ENCODE measurements at places on chromosomes 3 and 15.

- peak; percentile 62 for DNase-seq
These were observed 10.7 kb upstream of the ZXDC start for GRCh38 chr3:126486360-126486847.

DNA sequence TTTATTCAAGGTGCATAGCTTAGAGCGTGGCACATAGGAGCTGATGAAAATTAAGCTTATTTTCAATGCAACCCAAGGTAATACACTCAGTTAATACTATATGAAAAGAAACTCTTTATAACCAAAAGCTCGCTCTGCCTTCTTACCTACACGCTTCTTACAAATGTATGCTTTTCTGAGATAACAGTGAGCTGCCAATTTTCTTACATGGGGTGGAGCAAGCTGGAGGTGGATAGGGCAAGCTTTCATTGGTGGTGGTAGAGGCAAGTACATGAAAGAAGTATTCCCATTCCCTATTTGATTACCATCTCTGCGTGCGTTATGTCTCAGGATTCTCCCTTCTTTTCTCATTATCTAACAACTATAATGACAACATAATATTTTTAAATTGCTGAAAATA is 8.9 kb downstream of the DZIP3 start:
- DNase-seq: no peak

DNA sequence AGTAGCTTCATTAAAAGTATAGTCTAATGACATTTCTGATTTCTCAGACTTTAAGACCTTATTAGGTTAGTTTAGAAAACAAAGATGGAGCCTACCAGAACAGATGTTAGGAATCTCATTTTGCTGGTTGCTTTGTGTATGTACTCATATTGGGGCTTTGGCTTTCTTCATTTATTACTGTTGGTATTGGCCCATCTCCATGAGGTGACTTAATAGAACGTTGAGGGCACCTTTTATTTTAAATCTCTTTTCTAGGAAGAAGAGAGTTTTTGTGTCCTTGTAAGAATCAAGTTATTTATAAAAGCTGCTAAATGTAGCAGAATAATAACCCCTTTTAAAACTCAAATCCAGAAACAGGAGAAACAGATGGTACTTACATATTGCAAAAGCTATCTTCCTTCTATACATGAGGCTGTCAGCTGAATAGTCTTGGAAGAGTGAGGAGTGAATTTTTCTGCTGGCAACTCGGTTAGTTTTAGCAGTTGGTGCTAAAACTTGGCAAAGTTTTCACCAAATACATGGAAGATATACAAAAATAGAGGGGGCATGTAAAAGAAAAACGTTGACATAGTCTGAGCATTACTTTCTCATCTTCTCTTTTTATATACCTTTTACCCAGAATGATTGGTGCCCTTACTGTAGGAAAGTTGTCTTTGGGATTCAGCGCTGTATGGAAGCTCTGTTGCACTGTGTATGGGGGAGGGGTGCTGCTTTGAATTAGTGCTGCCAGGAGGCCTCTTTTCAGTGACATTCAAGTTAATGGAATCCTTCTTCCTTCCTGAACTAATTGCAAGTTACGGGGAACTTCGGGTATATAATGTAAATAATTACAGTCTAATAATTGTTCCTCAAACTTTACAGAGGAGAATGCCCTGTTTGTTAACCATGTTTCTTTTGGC is 35.8 kb downstream of the CTNNB1 start:
- DNase-seq: no peak

- peak; percentile 16 for DNase-seq
These were observed 1.5 kb downstream of the MYL3 start for GRCh38 chr3:46861605-46862368.

DNA sequence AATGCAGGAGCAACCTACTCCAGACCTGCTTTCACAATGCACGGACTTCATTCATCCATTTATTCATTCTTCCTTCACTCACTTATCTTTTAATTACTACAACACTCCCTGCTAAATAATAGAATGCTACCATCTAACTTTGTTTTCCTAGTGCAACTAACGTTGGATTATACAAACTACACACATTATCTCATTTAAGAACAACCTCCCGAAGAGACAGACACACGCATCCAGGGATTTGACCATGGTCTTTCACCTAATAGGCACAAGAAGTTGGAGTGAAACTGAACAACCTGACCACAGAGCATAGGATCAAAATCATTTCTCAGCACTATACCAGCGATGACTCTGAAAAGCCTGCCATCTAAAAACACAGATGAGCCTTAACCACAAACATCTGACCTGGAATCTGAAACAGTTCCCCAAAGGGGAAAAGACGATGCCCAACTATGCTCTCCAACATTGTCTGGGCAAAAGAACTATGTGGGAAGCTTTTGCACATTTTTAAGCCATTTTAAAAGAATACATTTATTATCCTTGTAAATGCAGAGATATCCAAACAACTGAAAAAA is 21.0 kb downstream of the ZNF385D start:
- DNase-seq: no peak

DNA sequence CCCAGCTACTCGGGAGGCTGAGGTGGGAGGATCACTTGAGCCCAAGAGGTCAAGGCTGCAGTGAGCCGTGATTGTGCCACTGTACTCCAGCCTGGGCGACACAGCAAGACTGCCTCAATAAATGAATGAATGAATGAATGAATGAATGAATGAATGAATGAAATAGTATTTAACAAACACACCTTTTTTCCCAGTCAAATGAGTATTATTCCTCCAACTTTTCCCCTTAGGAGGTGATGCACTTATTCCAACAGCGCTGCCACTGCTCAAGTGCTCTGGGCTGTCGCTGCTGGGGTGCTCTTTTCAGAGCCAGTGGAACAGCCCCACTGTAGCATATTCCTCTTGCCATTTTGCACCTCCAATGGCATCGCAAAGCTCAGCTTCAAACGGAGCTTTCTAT is 66.8 kb upstream of the RAD18 start:
- DNase-seq: no peak

GRCh38 chr3:13213911-13214846 is 140.9 kb upstream of the IQSEC1 start:
- DNase-seq: no peak

- DNase-seq: no peak
These were observed 15.7 kb upstream of the LRRC58 start for GRCh38 chr3:120364821-120365220.

- peak; percentile 63 for DNase-seq
These were observed 42.9 kb upstream of the RPL32 start for GRCh38 chr3:12884186-12884680.

DNA sequence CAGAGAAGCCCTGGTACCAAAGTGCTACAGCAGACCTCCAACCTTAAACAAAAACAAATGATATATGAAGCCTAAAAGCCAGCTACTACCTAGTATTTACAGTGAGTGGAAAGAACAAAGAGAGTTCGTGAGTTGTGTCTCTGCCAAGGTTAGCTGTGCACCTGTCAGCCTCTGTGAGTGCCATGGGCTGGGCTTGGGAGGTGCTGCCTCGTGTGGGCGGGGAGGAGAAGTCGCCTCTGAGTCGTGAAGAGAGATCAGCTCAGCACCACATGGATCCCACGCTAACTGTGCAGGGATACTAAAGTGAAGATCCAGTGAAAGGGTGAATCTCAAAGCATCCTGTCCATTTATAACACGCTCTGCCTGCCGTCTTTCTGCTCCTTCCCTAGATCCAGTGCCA is 101.9 kb downstream of the CHDH start:
- no peak for DNase-seq

GRCh38 chr3:37853691-37854413 is 7.8 kb upstream of the CTDSPL start:
- no peak for DNase-seq

GRCh38 chr3:33488246-33488645 is 48.0 kb upstream of the UBP1 start:
- no peak for DNase-seq

GRCh38 chr3:45683417-45684326 is 5.5 kb upstream of the SACM1L start:
- DNase-seq: no peak

GRCh38 chr3:48429960-48430707 is at the start of gene PLXNB1:
Gene PLXNB1 (minus strand): TSS chr3:48430086. CDS start chr3:48424611, 5,475 bp downstream.
- peak; percentile 64 for DNase-seq

GRCh38 chr3:68090571-68090970 is 436.2 kb upstream of the SUCLG2 start:
- DNase-seq: no peak

DNA sequence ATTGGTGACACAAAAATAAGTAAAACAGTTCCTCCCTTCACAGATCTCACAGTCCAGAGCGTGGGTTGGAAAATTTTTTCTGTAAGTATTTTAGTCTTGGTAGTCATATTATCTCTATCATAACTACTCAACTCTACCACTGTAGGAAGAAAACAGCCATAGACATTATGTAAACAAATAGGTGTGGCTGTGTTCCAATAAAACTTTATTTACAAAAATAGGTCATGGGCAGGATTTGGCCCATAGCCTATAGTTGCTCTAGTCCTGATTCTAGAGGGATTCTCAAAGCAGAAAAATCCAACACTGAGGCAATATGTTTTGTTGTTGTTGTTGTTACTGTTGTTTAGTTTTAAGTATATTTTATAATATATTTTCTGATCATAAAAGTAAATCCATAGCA is 206.1 kb upstream of the GADL1 start:
- DNase-seq: no peak

- no peak for DNase-seq
These were observed 198.2 kb upstream of the UBE2E2 start for GRCh38 chr3:23004971-23005370.

DNA sequence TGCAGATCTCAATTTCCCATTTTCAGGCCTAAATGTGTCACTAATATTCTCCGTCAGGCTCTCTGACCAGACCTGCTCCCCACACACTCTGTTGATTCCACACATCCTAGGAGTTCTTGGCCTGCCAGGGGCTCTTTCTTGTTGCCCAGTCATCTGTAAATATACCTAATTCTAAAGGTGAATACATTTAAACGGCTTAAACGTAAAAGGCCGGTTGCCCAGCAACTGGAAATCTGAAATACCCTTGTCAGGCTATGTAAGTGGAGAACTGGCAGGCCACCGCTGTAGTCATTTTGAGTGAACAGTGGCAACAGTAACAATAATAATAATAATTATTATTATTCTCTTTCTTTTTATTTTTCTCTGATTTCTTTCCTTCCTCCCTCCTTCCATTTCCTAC is 302.7 kb downstream of the AGBL1 start:
- no peak for DNase-seq

GRCh38 chr15:69265347-69265955 is 33.3 kb upstream of the PAQR5 start:
- no peak for DNase-seq

GRCh38 chr15:83555383-83555782 is 98.5 kb upstream of the ADAMTSL3 start:
- no peak for DNase-seq

- DNase-seq: peak; percentile 71
These were observed 72.1 kb downstream of the LRIG1 start for GRCh38 chr3:66428733-66429132.

GRCh38 chr3:120114376-120114775 is 20.1 kb upstream of the GSK3B start:
- DNase-seq: no peak

GRCh38 chr3:147989344-147989743 is 580.2 kb downstream of the ZIC1 start:
- no peak for DNase-seq

DNA sequence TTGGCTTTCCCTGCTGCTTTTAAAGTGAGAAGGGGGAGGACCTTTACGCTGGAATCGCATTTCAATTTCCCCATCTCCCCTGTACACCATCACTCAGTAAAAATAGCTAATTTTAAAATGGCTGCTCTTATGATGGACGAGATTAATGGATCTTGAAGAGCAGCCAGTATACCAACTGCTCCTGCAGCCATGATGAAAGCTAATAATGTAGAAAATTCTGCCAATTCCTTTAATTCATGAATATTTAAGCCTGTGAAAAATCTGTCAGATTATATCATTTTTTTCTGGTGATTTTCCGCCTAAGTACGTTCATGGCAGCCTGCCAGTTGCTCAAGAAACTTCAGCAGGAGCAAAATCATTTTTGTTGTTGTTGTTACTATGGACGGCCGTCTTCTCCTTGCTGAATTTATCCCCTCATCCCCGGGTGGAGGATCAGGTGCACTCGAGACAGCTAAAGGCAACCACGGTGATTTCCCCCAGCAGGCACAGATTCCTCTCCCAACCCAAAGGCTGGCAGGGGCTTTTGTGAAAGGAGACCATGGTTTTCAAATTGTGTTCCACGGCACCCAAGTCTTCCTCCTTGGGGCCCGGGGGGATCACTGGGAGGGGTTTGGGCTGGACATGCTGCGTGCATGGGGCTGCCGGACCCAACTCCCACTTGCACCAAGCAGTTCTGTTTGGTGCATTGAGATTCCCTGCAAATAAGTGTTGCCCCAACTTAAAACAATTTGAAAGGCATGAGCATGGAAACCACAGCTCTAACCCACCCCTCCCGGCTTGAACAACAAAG is 289.6 kb downstream of the UACA start:
- peak; percentile 60 for DNase-seq

DNA sequence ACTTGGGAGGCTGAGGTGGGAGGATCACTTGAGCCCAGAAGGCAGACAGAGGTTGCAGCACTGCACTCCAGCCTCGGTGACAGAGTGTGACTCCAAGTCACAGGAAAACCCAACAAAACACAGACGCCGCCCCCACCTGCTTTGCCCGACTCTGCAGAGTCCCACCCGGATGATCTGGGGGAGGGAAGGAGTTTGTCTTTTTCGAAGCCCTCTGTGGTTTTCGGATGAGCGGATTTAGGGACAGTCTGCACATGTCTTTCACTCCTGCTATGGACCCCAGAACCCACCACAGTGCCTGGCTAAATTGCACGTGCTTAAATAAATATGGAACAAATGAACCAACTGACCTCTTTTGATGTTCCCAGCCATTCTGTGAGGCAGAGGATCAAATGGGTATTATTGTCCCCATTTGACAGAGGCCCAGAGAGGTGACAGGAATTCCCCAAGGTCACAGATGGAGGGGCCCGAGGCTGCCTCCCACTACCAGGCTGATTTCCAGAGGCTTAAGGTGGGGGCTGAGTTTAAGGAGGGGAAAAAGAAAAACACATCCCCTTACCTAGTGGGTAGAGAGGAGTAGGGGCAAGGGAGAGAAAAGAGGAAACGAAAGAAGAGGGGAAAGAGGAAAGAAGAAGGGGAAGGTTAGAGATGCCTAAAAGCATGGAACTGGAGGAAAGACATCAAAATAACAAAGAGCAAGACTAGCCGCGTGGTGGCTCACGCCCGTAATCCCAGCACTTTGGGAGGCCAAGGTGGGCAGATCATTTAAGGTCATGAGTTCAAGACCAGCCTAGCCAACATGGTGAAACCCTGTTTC is 59.4 kb upstream of the TFRC start:
- no peak for DNase-seq

GRCh38 chr15:33150431-33150941 is 44.0 kb downstream of the FMN1 start:
- no peak for DNase-seq

Measured in right hindlimb (tissue), 1 donor.